ENCODE measurements at places on chromosomes 12 and 14. TPM values are rescaled to one million over a fixed set of nuclear protein-coding genes. Genes with fewer than 3 reads are reported as not detected.
A peak's percentile ranks its signal among the peaks of the same experiment; 100 is the strongest.

The CLEC7A gene
- not detected for total RNA-seq

The RHOJ gene
- total RNA-seq = 1.6 TPM

The FZD10 gene
- not detected for total RNA-seq

The RIMKLB gene
- total RNA-seq = 23.2 TPM

The RNASE12 gene
- not detected for total RNA-seq

The PPP1R1A gene
- total RNA-seq = not detected

The C12orf75 gene
- 349 TPM for total RNA-seq

The RILPL1 gene
- total RNA-seq = 16.6 TPM

The GLI1 gene
- 0.63 TPM for total RNA-seq

DNA sequence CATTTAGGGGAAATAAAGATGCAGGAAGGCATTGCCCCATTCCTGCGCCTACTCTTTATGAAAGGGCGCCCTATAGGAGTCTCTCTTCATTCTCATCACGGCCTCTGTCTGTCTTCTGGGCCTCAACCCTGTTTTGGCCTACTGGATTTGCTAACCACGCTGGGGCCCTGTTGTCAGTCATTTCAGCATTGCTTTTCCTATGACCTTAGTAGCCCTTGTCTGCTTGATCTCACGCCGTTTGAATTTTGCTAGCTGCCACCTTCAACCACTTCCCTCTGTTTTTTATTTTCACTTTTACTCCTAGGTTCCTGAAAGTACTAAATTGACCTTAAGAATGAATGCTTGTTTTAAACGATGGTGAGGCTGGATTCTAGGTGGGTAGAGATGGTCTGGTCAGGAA is 139.0 kb downstream of the SYNE2 start:
- H3K36me3 ChIP-seq = no peaks in the 10 kb centered on the region
- H3K4me3 ChIP-seq = no peak overlapping the region

DNA sequence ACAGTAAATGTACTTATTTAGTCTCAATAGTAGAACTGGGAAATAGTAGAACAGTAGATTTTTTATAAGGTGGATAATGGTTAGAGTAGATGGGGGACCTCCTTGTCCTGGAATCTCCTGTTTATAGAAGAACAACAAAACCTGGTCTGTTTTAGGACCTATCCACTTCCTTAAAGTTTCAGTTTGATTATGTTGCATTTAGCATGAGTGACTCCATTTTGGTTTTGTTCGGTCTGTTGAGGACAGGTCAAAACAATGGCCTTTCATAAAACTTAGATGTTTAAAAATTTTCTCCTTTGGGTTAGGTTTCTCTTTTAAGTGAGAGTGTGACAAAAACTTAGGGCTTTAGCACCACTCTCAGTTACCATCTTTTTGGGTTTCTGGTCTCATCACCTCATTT is 308.9 kb downstream of the BTG1 start:
- no peaks in the 10 kb centered on the region for H3K36me3 ChIP-seq
- H3K4me3 ChIP-seq = no peak overlapping the region
- no peaks in the 10 kb centered on the region for H3K27me3 ChIP-seq
- no peak for DNase-seq

DNA sequence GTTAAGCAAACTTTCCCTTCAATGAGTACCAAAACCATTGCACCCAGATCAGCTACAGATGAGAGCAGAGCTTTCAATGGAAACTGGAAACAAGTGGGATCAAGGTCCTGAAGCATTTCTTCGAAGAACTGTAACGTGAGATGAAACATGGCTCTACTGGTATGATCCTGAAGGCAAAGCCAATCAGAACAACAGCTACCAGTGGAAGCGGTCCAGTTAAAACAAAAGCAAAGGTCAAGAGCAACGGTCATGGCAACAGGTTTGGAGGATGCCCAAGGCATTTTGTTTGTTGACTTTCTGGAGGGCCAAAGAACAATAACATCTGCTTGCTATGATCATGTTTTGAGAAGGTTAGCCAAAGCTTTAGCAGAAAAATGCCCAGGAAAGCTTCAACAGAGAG is 137.9 kb upstream of the CPSF6 start:
- no peaks in the 10 kb centered on the region for H3K36me3 ChIP-seq
- DNase-seq = no peak
- H3K27ac ChIP-seq = no peak overlapping the region
- H3K27me3 ChIP-seq = 0 out of 2 replicates have a peak, but pooled peaks cover 7% of the 10 kb centered on the region

DNA sequence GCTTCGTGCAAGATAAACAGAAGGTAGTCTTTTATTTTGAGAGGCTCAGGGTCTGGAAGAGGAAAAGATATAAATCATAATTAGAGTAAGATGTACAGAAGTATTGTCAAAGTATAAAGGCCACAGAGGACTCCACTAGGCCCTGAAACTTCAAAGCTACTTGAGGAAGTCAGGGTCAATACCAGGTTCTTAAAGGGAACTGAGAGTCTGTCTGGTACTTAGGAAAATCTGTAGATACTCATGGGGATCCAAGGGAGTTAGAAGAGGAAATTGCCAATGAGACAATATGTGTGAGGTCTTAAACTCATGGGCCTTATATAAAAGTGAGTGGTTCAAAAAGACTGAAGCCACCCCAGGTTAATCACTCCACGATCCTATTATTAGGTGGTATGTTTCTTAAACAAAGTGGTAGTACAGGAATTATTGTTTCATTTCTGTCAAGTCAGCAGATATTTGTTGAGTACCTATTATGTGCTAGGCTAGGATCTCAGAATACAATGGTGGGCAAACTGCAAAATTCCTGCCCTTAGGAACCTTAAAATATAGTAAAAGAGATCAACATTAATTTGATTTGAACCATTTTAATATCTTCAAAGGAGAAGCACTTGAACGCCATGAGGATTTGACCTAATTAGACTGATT is 314.6 kb downstream of the ADAMTS20 start:
- H3K27ac ChIP-seq = no peak overlapping the region
- no peak overlapping the region for H3K4me3 ChIP-seq
- no peaks in the 10 kb centered on the region for H3K36me3 ChIP-seq
- peaks cover 8% of the 10 kb centered on the region for H3K4me1 ChIP-seq
- H3K27me3 ChIP-seq = no peaks in the 10 kb centered on the region
- DNase-seq = no peak

GRCh38 chr12:81077686-81078441 is at the start of gene ACSS3:
Gene ACSS3, plus strand, starts transcription at chr12:81078079. Its CDS starts 42 bp downstream, at chr12:81078121.
- no peaks in the 10 kb centered on the region for H3K36me3 ChIP-seq
- no peaks in the 10 kb centered on the region for H3K27me3 ChIP-seq
- H3K4me1 ChIP-seq = peaks cover 7% of the 10 kb centered on the region
- peak; percentile 45 for DNase-seq

- H3K27ac ChIP-seq = no peak overlapping the region
- H3K36me3 ChIP-seq = no peaks in the 10 kb centered on the region
- no peak for DNase-seq
- no peak overlapping the region for H3K4me3 ChIP-seq
- H3K4me1 ChIP-seq = peaks cover 12% of the 10 kb centered on the region
Observed at GRCh38 chr12:52086944-52087835, 7.7 kb downstream of the SMIM41 start.

GRCh38 chr12:104671409-104672095 is 214.8 kb downstream of the CHST11 start:
- peak overlapping the region; percentile 33 for H3K4me3 ChIP-seq
- peak overlapping the region; percentile 82 for H3K27ac ChIP-seq
- peak; percentile 96 for DNase-seq
- peaks cover 34% of the 10 kb centered on the region for H3K4me1 ChIP-seq
- H3K27me3 ChIP-seq = no peaks in the 10 kb centered on the region

GRCh38 chr12:122215771-122216170 is 10.1 kb downstream of the DIABLO start:
- peak; percentile 57 for DNase-seq
- H3K36me3 ChIP-seq = peaks cover 61% of the 10 kb centered on the region
- H3K4me3 ChIP-seq = no peak overlapping the region
- no peak overlapping the region for H3K27ac ChIP-seq

GRCh38 chr14:45149602-45150001 is 13.9 kb downstream of the FANCM start:
- no peaks in the 10 kb centered on the region for H3K36me3 ChIP-seq
- H3K4me3 ChIP-seq = no peak overlapping the region
- H3K27ac ChIP-seq = no peak overlapping the region
- no peaks in the 10 kb centered on the region for H3K4me1 ChIP-seq
- H3K27me3 ChIP-seq = no peaks in the 10 kb centered on the region

DNA sequence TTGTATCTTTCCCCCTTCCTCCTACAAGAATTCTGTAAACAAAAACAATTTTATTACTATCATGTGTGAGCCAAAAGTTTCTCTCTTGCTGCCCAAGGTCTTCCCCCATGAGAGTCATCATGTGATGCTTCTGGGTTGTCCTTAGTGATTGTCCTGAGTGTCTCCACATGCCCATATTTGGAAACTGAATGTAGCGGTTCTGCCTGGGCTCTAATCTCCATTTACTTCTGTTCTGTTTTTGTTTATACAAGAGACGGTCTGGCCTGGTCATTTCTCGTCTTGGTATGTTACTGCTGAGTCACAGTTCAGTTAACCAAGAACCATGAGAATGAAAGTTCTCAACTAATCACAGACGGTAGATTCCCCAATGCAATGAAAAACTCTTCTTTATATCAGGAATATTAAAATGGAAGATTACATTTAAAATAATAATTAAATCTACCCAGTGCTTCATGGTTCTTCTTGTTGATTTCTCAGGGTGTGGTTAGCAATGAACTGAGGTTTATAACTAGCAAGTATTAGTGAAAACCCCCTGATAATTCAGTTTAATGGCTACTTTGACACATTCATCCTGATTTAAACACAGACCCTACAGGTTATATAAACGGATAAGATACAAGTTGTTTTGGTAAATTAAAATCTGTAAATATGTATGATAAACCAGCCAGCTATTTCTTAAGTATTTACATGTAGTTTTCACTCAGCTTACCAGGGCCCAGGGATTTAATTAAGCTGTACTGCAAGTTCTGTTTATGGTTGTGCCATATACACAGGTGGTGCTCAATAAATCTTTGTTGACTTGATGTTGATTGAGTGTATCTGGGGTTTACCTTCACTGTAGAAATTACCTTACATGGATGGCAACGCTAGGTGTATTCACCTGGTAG is 81.1 kb downstream of the PELI2 start:
- peak overlapping the region; percentile 95 for H3K27ac ChIP-seq
- peak overlapping the region; percentile 55 for H3K4me3 ChIP-seq
- no peaks in the 10 kb centered on the region for H3K36me3 ChIP-seq
- peak; percentile 97 for DNase-seq

DNA sequence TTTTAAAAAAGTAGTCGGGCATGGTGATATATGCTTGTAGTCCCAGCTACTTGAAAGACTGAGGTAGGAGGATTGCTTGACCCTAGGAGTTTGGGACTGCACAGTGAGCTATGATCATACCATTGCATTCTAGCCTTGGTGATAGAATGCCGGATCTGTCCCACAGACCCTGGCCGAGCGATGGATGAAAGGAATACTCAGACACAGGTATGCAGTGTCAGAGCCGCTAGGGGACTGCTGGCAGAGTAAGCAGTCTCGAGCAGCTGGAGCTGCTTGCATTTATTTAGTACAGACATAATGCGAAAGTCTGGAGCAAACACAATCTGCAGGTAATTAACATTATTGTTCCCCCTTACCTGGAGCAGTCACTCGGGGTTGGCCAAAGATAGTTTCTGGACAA is 18.6 kb downstream of the AICDA start:
- no peaks in the 10 kb centered on the region for H3K4me1 ChIP-seq
- H3K27me3 ChIP-seq = no peaks in the 10 kb centered on the region
- no peak overlapping the region for H3K27ac ChIP-seq
- no peak overlapping the region for H3K4me3 ChIP-seq
- no peak for DNase-seq

DNA sequence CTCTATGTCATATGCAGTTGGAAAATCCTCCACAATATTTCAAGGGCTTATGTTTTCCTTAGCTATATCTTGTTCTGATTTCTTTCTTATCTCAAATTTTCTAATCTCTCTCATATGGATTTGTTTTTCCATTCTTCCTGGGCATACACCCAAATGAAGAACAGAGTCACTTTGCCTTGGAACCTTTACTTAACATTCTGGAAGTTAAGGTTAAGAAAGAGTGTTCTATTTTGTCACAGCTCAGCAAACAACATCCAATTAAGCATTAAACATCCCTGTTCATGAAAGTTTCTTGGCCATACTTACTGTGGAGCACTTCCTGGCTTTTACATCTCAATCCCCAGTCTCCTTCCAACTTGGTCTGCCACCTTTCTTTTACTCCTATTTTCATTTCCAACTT is 5.3 kb downstream of the NAV3 start:
- no peaks in the 10 kb centered on the region for H3K36me3 ChIP-seq
- peaks cover under 1% of the 10 kb centered on the region for H3K4me1 ChIP-seq
- H3K4me3 ChIP-seq = no peak overlapping the region
- H3K27me3 ChIP-seq = no peaks in the 10 kb centered on the region
- DNase-seq = no peak

DNA sequence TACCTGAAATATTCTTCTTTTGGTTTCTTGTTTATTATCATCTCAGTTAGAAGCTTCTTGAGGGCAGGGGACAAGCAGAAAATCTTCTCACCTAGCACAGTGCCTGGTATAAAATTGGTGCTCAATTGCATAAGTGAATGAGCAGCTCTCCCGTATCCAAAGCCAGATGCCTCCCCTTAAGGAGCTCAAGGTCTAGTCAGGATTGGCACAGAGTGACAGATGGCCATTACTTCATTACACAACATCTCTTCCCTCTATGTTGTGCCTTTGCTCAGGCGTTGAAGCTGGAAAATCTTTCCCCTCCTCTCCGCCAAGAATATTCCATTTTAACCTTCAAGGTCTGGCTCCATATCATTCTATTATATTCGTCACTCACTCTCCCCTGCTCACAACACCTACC is 3.6 kb downstream of the SLC4A8 start:
- no peak overlapping the region for H3K4me3 ChIP-seq
- no peak for DNase-seq
- peaks cover 6% of the 10 kb centered on the region for H3K4me1 ChIP-seq

- H3K4me1 ChIP-seq = no peaks in the 10 kb centered on the region
- no peak overlapping the region for H3K27ac ChIP-seq
- no peaks in the 10 kb centered on the region for H3K27me3 ChIP-seq
Observed at GRCh38 chr12:107731366-107731765, 29.6 kb downstream of the PRDM4 start.

- no peak overlapping the region for H3K4me3 ChIP-seq
- H3K4me1 ChIP-seq = no peaks in the 10 kb centered on the region
- H3K36me3 ChIP-seq = no peaks in the 10 kb centered on the region
- no peak for DNase-seq
Observed at GRCh38 chr12:70883855-70884254, 36.7 kb downstream of the PTPRR start.

DNA sequence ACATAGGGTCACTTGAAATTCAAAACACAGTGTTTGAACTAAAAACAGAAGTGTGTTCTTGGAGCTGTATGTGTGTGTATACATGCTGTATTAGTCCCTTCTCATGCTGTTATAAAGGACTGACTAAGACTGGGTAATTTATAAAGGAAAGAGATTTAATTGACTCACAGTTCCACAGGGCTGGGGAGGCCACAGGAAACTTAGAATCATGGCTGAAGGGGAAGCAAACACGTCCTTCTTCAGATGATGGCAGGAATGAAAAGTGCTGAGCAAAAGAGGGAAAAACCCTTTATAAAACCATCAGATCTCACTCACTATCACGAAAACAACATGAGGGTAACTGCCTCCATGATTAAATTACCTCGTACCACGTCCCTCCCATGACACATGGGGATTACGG is 224.1 kb downstream of the BCAT1 start:
- H3K4me1 ChIP-seq = peaks cover under 1% of the 10 kb centered on the region
- no peaks in the 10 kb centered on the region for H3K36me3 ChIP-seq
- H3K27me3 ChIP-seq = no peaks in the 10 kb centered on the region
- DNase-seq = no peak

GRCh38 chr12:25500651-25501050 is 52.4 kb downstream of the LMNTD1 start:
- peaks cover 25% of the 10 kb centered on the region for H3K4me1 ChIP-seq
- H3K36me3 ChIP-seq = no peaks in the 10 kb centered on the region
- H3K27me3 ChIP-seq = no peaks in the 10 kb centered on the region
- H3K27ac ChIP-seq = no peak overlapping the region

- H3K27ac ChIP-seq = no peak overlapping the region
- no peak for DNase-seq
- H3K4me3 ChIP-seq = no peak overlapping the region
- H3K4me1 ChIP-seq = no peaks in the 10 kb centered on the region
Observed at GRCh38 chr12:104815935-104816334, 142.2 kb downstream of the SLC41A2 start.
